ENCODE measurements at places on chromosomes 4 and X.

- no peak for DNase-seq
Measured at GRCh38 chr4:69467797-69468196, 27.9 kb downstream of the UGT2B4 start.

- DNase-seq, result peak; percentile 62
Measured at GRCh38 chr4:15414551-15415091, 13.2 kb upstream of the C1QTNF7 start.

DNA sequence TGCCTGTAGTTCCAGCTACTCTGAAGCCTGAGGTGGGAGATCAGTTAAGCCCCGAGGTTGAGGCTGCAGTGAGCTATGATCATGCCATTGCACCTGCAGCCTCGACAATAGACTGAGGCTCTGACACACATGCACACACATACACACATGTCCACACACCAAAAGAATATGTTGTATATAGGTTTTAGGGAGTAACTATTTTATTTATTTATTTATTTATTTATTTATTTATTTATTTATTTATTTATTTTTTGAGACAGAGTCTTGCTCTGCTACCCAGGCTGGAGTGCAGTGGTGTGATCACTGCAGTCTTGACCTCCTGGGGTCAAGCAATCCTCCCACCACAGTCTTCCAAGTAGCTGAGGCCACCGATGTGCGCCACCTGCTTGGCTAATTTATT, 78.3 kb downstream of the DCLK2 start:
- no peak for DNase-seq

- no peak for DNase-seq
Measured at GRCh38 chr4:40228497-40229365, 31.9 kb downstream of the RHOH start.

DNA sequence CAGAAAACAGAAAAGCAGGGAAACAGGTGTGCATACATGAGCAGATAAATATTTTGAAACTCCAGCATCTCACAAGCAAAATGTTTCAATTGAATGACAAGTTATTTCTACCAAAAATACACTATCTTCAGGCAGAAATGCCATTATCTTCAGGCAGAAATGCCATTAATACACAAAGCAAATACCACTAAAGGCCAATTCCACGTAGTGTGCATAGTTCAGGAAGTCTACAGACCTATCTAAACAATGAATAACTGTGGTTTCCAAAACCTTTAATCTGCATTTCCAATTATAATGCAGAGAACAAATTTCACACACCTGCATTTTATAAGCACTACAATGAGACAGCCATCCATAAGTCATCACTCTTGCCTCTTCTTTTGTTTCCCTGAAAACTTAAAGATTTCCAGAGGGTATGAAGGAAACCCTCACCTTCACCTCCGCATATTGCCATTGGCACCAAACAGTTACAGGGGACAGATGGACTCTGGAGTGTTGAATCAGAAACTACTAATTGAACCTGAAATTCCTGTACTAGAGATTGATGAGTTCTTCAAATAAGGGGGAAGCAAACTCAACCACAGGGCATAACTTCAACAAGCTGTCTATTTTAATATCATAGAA, 179.0 kb downstream of the PDGFC start:
- no peak for DNase-seq

DNA sequence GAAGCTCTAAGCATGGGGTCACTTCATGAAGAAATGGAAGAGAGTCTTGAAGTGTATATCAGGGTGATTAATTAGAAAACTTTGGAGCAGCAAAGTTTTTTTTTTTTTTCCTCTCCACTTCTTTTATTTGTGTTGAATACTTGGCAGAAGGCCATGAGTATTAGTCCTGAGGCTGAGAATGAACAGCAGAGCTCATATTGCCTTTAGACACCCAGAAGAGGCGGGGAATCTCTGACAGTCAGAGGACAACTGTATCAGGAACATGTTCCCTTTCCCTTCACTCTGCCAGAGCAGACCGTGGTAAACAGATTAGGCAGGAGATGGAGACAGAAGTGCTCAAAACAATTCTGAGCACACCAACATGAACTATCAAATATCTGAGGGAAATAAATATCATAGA, 300.9 kb downstream of the FAM47A start:
- peak; percentile 4 for DNase-seq

GRCh38 chrX:145502670-145503069, 255.4 kb downstream of the SPANXN1 start:
- DNase-seq, result peak; percentile 0

GRCh38 chrX:134469486-134469885, 9.5 kb downstream of the HPRT1 start:
- DNase-seq, result no peak

DNA sequence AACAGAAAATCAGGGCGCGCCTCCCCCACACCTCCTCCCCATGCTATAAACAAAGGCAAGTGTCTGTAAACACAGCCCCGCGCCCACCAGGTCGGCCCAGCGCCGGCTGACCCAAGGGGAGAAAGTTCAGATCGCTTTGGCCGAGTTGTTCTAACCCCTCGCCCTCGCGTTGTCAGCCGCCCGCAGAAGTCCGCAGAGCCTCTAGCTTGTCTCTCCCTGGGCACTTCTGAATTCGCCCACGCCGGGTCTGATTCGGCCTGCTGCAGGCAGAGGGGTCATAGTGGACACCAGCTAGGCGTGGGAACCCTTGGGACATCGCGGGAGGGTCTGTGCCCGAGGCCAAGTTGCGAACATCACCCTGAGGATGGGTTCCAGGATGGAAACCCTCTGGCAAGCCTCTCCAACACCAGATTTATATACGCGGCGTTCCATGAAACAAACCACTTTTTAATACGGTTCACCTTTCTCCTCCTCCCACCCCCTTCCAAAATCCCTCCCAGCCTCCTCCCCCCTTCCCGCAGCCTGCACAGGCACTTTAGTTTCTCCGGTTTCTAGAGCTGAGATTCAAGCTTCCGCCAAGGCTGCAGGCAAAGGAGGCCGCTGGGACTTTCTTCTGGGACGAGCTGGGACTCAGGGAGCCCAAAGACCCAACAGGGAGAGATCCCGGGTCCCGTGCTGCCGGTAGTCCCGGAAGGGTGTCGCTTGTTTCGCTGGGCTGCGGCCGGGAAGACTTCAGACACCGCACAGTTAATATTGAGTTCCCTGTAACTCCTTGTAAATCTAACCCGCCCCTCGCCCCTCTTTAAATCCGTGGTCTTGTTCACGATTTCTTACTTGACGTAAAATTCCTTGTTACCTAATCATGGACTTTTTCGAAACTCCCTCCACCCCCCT, 4.7 kb downstream of the HAND2 start:
- DNase-seq, result no peak

GRCh38 chr4:148651991-148652390, 209.8 kb upstream of the NR3C2 start:
- no peak for DNase-seq

DNA sequence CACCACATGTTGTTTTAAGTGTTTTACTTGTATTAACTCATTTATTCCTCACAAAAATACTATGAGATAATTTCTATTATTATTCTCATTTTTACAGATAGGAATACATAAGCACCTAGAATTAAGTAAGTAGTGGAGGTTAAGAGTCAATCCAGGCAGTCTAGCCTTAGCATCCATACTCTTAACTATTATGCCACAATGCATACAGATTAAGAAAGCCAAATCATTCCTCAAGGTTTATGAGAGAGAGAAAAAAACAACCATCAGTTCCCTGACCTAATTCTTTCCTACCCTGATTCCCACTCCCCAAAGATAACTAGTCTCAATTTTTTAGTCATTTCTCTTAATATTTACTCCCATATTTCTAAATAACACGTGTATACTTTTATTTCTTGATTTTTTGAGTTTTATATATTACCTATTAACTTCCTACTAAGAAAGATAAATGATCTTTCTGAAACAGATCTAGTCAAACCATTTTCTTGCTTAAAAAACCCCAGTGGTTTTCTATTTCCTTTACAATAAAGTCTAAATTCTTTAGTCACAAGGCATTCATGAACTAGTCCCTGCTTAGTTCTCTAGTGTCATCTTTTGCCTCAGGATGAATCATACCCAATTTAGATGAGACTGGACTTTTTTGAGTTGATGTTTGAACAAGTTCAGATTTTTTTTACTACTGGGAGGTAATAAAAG, 16.0 kb downstream of the UBA6 start:
- DNase-seq, result no peak

GRCh38 chr4:100641336-100641735, 123.5 kb upstream of the EMCN start:
- peak; percentile 29 for DNase-seq

DNA sequence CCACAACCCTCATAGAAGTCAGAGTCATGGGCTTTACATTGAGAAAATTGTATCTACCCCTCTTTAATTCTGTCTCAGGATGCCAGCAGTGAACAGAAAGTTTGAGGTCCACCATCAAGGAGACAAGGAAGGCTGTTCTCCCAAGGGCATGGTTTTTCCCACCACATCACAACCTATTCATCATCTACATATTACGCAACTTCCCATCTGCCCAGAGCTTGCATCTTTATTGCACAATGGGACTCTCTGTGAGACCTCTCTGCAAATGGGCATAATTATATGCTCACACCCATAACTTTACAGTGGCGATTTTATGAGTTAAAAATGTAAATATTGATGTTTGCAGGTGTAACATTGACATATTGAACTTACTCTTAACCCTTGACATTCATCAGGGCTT, 38.9 kb downstream of the PAGE2 start:
- no peak for DNase-seq

DNA sequence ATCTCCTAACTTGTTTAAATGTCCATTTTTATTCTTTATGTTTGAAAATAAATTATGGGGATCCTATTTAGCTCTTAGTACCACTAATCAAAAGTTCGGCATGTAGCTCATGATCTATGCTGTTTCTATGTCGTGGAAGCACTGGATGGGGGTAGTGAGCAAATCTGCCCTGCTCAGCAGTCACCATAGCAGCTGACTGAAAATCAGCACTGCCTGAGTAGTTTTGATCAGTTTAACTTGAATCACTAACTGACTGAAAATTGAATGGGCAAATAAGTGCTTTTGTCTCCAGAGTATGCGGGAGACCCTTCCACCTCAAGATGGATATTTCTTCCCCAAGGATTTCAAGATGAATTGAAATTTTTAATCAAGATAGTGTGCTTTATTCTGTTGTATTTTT, 27.6 kb downstream of the NUDT6 start:
- no peak for DNase-seq

DNA sequence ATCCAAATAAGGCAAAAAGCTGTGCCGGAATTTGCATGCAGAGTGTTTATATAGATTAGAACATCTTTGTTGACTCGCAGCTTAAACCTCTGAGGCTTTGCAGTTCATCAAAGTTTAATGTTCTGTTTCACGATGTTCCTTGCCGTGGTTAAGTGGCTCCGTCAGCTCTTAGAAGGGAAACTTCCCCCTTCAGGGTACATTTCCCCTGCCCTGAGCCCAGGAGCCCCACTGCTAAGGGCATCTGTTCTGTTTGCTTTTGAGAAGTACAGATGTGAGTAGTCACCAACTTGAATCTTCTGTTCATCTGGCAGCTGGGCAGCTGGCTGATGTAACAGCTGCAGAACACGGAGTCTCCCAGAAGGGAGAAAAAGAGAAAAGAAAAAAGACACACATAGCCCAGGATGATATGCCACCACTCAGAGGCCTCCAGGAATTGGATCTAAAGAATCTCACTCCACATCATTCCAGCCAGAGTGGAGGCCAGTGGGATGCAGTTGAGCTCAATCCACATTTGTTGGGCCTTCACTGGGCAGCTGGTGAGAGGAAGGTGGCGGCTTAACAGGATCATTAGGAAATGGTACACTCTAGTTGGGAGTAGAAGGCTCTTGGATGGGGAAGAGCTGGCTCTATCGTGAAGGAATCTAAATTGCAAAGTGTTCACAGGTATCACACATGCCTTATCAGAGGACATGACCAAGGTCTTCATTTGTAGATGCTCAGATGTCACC, 178.7 kb upstream of the RBPJ start:
- DNase-seq, result peak; percentile 47

DNA sequence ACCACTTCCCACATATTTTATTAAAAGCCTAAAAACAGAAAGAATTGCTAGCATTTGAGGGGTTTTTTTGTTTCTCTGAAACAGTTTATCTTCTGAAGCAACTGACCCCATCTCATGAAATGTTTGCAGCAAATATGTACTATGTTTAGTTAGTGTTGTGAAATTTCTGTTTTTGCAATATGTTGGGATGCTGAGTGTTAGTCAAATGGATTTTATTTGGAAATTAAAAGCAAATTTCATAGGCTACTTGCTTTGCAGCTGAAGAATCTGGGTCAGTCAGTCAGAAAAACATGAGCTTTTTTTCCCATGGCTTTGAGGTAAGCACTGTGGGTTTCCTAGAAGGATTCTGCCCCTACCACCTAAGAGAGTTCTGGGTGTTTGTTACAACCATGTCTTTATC, 184.9 kb upstream of the DKK2 start:
- DNase-seq, result no peak

DNA sequence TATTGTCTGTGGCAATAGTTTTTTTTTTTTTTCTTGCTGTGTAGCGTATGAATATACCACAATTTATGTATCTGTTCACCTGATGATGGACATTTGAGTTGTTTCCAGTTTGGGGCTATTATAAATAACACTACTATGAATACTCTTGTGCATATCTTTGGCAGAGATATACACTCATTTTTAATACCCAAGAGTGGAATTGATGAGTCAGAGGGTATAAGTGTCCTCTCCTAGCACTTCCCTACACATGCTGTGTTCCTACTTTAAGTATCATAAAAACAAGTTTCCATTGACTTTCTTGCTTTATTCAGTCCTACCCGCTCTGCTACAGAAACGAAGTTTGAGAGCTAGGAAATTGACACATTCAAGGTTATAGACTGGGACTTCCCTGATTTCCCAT, 39.8 kb downstream of the XIAP start:
- DNase-seq, result no peak

Data from muscle of back (tissue), 13 donors.